Hematopoietic multipotent progenitor cell treated with erythropoietin and hydrocortisone succinate and interleukin-3 and kit ligand, for 4 days (in vitro differentiated cells): ENCODE measurements at places on chromosomes 7 and 10.

DNA sequence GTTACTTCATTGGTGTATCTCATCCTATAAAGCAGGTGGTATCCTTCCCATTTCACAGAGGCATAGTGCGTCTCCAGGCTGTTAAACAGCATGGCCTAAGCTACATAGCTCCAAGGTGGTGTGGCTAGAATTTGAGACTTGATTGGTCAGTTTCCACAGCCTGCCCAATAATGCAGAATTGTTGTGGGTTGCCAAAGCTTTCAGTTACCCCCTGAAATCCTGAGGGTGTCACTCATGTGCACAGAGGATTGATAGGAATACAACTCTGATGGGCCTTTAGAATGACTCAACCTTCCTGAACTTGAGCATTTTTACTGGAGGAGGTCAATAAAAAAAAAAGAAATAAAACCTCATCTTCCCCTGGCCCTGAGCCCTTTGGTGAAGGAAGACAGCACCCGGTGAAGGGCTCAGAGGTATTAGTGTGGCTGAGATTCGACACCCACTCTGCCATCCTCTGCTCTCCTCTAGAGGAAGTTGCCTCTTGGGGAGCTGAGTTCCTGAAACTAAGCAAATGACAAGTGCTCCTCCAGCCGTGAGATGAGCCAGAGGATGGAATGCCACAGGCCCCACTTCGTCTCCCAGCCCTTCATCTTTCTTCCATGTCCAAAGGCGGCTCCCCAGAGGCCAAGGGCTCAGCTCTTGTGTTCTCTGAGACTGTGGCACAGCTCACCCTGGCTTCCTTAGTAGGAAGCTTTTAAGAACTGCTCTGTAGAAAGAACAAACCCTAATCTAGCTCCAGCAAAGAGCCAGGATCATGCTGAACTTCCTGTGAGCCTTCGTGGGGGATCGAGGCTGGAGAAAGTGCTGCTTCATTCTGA is 1.0 kb downstream of the ACSL5 start:
- peak; percentile 57 for DNase-seq

GRCh38 chr7:116386674-116387073 is 112.9 kb upstream of the CAV2 start:
- DNase-seq = no peak

DNA sequence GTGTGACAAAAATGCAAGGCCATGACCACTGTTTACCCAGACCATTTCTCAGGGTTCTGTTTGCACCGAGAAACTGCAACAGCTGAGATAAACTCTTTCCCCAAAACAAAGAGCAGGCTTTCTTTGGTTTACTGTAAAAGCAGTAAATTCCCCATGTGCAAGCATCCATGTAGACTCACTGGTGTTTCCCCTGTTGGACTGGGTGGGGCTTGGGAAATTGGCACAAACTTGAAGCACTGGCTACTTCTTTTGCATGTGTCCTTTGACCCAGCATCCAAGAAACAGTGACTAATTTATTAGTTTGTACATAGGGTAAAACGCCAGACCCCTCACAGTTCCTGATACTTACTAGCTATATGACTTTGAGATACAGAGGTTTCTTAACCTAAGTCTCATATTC is 12.3 kb downstream of the IQUB start:
- no peak for DNase-seq

GRCh38 chr7:2698581-2699288 is 10.7 kb downstream of the AMZ1 start:
- peak; percentile 96 for DNase-seq

DNA sequence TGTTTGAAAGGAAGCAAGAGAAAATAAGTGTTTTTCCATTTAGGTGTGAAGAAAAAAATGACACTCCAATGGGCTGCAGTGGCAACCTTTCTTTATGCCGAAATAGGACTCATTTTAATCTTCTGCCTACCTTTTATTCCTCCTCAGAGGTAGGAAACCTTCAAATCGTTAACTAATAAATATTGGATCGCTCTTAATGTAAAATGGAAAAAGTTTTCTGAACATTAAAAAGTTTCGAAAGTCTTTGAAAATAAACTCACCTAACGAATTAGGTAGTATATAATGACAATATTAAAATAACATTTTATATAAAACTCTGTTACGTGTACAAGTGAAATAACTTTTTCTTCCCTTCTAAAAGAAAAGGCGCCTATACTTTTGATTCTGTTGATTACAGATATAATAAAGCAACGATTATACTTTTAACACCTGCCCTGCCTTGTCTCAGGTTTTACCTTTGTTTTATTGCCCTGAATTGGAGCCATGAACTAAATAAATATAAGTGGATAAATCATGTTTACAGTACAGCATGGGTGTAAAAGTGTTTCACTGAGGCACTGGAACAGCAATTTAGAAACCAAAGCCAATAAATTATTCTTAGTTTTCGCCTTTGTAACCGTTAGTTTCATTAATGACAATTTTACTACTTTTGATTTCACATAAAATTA is 804 bp downstream of the BCAP29 start:
- DNase-seq = no peak

DNA sequence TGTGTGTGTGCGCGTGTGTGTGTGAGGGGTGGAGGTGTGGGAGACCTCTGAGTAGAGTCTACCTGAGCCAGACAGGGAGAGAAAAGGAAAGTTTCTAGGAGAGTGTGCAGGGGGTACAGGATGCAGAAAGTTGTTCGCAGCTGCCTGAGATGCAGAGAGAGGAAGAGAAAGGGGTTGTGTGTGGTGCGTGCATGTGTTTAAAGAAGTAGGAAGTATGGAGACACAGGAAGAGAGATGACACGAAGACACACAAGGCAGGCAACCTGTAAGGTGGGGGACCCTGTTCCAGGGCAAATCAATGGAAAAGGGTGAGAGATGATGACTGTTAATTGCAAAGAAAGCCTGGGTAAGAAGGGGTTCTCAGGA is 52.2 kb downstream of the C10orf105 start:
- peak; percentile 41 for DNase-seq

- peak; percentile 80 for DNase-seq
These were observed 6.3 kb downstream of the IFT22 start for GRCh38 chr7:101315336-101315735.

DNA sequence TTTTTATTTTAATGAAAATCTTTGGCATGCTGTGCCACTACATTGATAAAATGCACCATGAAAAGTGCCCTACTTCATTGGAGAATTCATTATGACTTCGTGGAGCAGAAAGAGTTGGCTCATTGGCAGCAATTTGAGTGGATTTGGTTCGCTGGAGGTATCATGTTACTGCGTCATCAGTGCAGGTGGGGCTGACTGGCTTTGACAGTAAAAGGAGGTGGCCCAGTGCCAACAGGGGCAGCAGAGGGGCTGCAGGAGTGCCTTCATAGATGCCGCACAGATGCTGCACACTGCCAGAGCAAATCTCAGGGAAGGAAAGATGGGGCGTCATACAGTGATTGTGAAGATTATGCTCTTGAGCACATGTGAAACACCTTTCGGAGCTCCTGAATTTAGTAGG is 22.2 kb downstream of the FZD1 start:
- DNase-seq = no peak

- DNase-seq = no peak
These were observed 79.9 kb upstream of the COL13A1 start for GRCh38 chr10:69721690-69722310.

GRCh38 chr7:12210179-12211053 is 678 bp upstream of the TMEM106B start:
- DNase-seq = peak; percentile 7

- peak; percentile 73 for DNase-seq
These were observed 167.1 kb downstream of the NEURL1 start for GRCh38 chr10:103660364-103661197.

- DNase-seq = no peak
These were observed 6.5 kb downstream of the RGS10 start for GRCh38 chr10:119535837-119536507.

GRCh38 chr7:4017785-4018184 is 664.3 kb upstream of the FOXK1 start:
- DNase-seq = no peak
